ENCODE measurements at places on chromosomes 16 and 17.

GRCh38 chr17:72111336-72111923 lies 9.4 kb upstream of the SOX9 start:
- DNase-seq, result no peak

DNA sequence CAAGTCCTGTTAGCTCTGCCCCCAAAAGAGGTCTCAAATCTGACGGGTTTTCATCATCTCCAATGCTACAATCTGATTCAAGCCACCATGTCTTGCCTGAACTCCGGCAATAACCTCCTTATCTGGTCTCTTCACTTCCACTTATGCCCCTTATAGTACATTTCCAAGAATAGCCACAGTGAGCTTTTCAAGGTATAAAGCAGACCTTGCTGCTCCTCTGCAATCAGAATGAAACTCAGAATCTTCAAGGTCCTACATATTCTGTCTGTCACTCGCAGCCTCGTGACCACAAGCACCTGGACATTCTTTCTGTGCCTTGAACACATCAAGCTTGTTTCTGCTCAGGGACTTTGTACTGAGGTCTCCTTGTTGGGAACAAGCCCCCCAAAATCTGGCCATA lies 84.7 kb downstream of the YPEL2 start:
- no peak for DNase-seq

- no peak for DNase-seq
Measured at GRCh38 chr16:27267037-27267677, 1.4 kb downstream of the NSMCE1 start.

GRCh38 chr17:19359151-19359550 lies 3.4 kb downstream of the B9D1 start:
- no peak for DNase-seq

DNA sequence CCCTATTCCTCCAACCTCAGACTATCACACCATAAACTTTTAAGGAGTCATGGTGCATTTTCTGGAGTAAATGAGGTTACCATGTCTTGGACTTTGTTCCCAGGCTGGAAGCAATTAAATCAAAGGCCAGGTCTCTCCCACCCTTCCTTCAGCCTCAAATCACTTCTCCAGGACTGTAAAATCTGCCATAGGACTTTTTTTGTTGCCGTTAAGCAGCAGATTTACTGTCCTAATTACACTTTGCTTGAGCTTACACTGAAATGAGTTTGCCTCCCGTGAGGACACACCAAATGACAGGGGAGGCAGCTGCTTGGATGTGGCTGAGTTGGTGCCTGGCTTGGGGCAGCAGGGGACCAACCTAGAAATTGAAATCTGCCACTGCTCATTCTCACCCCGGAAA lies 14.7 kb downstream of the DCAKD start:
- no peak for DNase-seq

- DNase-seq, result no peak
Measured at GRCh38 chr17:79775632-79776031, 2.3 kb upstream of the CBX2 start.
